Stimulated activated CD4-positive, alpha-beta T cell treated with anti-CD3 and anti-CD28 coated beads, TNF-alpha, amount 100 ng/mL, for 24 hours (primary cell): ENCODE measurements at places on chromosomes 2 and 18.

- no peak for DNase-seq
These were observed 326.8 kb downstream of the DYSF start for GRCh38 chr2:71780162-71780561.

DNA sequence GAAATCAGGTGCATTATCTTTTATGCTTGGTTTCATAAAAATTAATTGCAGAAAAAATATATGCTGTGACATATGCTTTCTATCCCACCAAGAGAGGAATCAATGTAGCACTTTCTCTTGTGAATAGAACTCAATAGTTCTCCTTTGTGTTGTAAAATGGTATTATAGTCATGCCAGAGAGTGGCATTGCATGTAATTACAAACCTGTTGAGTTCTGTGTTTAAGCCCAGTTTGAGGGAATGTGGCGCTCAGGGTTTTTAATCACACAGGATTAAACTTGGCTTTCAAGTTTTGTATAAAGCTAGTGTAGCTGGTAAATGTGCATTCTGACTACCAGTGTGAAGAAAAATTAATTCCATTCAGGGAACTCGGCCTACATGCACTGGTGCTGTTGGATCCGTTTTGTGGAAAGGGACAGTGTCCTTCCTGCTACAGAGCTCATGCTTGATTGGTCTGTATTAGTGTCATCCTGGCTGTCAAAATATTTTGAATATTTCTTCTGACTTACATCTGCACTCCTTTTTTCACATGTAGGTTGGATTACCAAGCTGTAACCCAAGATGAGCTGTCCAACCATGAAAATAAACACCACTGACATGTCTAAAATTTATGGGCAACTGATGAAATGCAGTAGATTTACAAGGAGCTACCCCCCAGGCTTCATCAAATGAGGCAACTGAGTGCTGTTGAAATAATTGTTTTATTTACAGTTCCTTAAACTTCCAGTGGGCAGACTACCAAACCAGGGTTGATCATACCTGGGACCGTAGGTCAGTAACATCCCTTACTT lies 80.3 kb downstream of the SLC4A3 start:
- no peak for DNase-seq

DNA sequence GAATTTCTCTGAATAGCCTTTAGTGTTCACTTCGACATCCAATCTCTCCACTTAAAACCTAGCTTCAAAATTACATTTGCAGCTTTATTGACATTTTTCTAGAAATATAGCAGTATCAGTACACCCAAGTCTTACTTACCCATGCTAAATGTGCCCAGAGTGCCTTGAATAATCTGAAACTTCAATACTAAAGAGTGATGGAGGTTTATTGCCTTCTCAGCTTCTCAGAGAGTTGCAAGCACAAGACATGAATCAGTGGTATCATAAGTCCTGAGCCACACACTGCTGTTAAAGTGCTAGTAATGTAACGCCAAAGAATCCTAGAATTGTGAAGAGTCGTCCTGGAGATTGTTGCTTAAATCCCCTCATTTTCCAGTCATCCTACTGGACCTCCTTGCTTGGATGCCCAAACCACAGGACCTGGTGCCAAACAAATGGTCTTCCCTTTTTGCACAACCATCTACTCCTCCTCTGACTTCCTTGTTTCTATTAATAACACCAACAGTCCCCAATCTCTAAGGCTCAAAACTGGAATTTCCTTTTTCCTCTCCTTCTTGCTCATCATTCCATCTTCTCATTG lies 83.2 kb upstream of the SPATS2L start:
- DNase-seq, result no peak

- DNase-seq, result no peak
These were observed 21.2 kb upstream of the LAPTM4A start for GRCh38 chr2:20072436-20073158.

DNA sequence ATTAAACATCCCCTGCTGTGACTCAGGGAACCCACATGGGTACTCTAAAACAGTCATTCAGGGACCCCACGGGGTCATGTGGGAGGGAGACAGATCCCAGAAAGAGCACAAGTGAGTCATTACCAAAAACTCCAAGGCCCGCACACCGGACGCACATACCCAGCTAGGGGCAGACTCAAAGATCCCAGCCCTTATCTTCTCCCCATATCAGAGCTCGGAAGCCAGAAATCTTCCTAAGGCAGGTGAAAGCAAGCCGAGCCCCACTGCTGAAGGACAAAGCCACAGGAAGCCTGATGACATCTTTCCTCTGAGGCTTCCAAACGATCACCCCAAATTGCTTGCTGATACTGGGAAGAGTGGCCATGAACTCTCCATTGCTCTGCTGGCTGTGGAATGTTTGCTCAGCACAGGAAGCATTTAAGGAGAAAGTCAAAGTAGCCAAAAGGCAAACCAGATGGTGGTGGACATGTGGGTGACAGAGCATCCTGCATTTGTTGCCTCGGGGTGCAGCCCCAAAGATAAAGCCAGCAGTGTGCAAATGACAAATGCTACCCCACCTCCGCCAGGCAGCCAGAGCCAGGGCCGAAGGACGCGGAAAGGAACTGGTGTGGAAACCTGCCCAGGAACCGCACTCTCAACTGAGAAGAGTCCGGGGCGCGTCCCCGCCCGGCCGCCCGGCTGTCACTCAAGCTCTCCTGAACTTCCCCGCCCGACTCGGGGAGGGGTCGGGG lies 784 bp downstream of the ACTR1B start:
- peak; percentile 65 for DNase-seq

DNA sequence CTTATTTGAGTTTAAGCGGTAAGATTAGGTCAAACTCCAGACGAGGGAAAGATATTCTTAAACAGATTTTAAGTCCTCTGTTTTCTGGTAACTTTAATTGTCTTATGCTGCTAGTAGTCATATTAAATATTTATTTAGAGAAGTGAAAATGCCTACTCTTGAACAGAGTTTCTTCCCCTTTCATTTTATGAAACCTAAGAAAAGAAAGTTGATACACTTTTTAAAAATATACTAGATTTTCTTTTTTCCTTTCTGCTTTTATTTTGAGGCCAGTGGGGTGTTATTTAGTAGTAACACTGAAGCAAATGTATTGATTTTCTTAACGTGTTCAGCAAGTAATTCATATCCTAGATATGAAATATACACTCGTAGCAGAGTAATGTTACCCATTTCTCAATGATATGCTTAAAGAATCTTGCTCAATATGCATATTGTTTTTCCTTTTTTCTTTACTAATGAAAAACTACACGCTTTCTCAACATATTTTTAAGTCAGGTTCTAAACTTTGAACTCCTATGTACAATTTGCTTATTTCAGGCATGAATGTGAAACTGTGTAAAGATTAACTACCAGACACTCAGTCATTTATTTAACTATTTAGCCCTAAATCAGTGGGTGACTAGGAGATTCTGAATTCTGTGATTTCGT lies 691 bp downstream of the KYNU start:
- DNase-seq, result no peak

- DNase-seq, result no peak
These were observed 1.5 kb downstream of the PXDN start for GRCh38 chr2:1742681-1743395.

DNA sequence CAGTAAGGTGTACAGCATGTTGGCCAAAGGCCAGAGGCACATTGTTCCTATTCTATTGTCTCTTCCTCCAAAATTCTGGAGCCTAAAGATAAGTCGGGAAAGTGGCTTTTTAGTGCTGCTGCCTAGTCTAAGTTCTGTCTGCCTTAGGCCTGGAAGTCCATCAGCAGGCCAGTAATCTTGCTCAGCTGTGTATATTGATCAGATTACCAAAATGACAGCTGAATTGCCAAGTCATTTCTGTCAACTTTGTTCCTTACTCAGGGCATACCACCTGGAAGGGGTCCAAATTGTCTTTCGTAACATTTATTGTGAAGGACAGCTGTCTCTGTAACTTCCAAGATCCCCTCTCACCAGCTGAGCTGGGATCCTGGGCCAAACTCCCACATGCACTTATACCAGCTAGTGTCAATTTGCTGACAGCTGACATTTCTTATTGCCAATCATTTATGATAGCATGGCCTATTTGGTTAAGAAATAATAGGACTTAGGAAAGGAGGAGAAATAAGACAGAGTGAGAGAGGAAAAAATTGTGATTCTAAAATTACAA lies 116.8 kb upstream of the FSHR start:
- DNase-seq, result no peak
